B cell (primary cell): ENCODE measurements at places on chromosomes 1 and 21. TPM values are rescaled to one million over a fixed set of nuclear protein-coding genes. Genes with fewer than 3 reads are reported as not detected.
A peak's percentile ranks its signal among the peaks of the same experiment; 100 is the strongest.

PLPPR4 gene
- not detected in 2 replicates for total RNA-seq

SAMSN1 gene
- 53.1 and 57.6 TPM in 2 replicates for total RNA-seq

RGS1 gene
- 154 and 164 TPM in 2 replicates for total RNA-seq

GRCh38 chr21:26920055-26920454, 46.8 kb downstream of the ADAMTS5 start:
- no peak overlapping the region for H3K4me3 ChIP-seq
- no peaks in the 10 kb centered on the region for H3K27me3 ChIP-seq
- H3K36me3 ChIP-seq = no peaks in the 10 kb centered on the region
- DNase-seq = no peak
- no peak overlapping the region for H3K27ac ChIP-seq
- no peaks in the 10 kb centered on the region for H3K4me1 ChIP-seq

GRCh38 chr1:27253596-27253995, 19.2 kb downstream of the WDTC1 start:
- H3K4me3 ChIP-seq = peak overlapping the region; percentile 9
- H3K36me3 ChIP-seq = no peaks in the 10 kb centered on the region
- H3K27me3 ChIP-seq = no peaks in the 10 kb centered on the region
- peak overlapping the region; percentile 84 for H3K27ac ChIP-seq
- H3K4me1 ChIP-seq = peaks cover 69% of the 10 kb centered on the region

DNA sequence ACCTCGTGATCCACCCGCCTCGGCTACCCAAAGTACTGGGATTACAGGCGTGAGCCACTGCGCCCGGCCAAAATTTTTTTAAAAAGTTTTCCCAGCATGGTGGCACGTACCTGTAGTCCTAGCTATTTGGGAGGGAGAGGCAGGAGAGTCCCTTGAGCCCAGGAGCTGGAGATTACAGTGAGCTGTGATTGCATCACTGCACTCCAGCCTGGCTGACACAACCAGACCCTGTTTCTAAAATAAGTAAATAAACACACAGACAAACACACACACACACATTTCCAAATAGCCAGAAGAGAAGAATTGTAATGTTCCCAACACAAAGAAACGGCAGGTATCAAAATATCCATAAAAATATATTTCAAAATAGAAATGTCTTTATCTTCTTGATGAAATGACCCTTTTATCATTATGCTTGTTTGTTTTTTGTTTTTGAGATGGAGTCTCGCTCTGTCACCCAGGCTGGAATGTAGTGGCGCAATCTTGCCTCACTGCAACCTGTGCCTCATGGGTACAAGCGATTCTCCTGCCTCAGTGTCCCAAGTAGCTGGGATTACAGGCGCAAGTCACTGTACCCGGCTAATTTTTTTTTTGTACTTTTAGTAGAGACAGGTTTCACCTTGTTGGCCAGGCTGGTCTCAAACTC, 9.3 kb downstream of the HES2 start:
- peaks cover 16% of the 10 kb centered on the region for H3K27me3 ChIP-seq
- H3K36me3 ChIP-seq = no peaks in the 10 kb centered on the region
- peaks cover 4% of the 10 kb centered on the region for H3K4me1 ChIP-seq
- no peak overlapping the region for H3K4me3 ChIP-seq
- H3K27ac ChIP-seq = no peak overlapping the region
- DNase-seq = no peak

- H3K27me3 ChIP-seq = no peaks in the 10 kb centered on the region
- H3K36me3 ChIP-seq = no peaks in the 10 kb centered on the region
- no peak for DNase-seq
- no peak overlapping the region for H3K27ac ChIP-seq
Observed at GRCh38 chr1:241963722-241964121, 6.2 kb downstream of the BECN2 start.

DNA sequence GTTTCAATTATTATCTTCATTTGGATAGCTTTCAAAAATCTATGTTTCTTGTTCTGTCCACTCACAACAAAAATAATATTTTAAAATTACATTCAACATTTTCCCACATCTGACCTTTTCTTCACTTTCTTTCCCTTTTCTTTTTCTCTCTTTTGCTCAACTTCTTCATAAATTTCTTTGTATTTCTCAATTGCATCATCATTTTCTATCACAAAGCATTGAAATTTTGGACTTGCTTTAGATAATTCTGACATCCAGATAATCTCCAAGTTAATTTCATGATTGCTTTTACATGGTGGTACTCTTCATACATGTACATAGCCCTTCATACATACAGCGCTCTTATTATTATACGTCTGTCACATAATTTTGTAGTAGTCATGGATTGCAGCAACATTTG, 30.2 kb downstream of the NUF2 start:
- H3K4me3 ChIP-seq = no peak overlapping the region
- no peak overlapping the region for H3K27ac ChIP-seq
- DNase-seq = no peak
- no peaks in the 10 kb centered on the region for H3K36me3 ChIP-seq
- H3K27me3 ChIP-seq = no peaks in the 10 kb centered on the region
- H3K4me1 ChIP-seq = no peaks in the 10 kb centered on the region

GRCh38 chr21:26835027-26835713, 10.0 kb downstream of the ADAMTS1 start:
- no peak for DNase-seq
- no peaks in the 10 kb centered on the region for H3K27me3 ChIP-seq
- H3K4me3 ChIP-seq = no peak overlapping the region
- no peaks in the 10 kb centered on the region for H3K36me3 ChIP-seq
- H3K4me1 ChIP-seq = no peaks in the 10 kb centered on the region

DNA sequence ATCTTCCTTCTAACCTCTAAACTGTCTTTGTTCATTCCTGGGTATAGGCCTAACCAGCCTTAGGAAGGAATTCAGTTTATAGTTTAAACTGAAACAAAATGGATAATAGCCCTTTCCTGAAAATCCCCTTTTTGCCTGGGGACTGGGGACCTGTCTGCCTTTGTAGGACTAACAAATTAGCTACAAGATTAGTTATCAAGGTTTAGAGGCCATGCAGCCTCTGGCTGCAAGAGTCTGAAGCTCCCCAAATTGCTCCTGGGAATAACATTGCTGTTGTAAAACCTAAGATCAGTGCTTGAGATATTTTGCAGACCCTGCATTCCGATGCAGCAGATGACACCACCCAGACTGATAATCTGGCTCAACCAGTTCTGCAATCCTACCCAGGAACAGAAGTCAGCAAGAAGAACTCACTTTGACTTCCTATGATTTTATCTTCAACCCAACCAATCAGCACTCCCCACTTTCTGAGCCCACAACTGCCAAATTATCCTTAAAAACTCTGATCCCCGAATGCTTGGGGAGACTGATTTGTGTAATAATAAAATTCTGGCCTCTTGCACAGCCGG, 96.6 kb upstream of the ETV3 start:
- H3K27me3 ChIP-seq = peaks cover 6% of the 10 kb centered on the region
- DNase-seq = no peak
- H3K4me3 ChIP-seq = no peak overlapping the region
- H3K36me3 ChIP-seq = no peaks in the 10 kb centered on the region
- no peaks in the 10 kb centered on the region for H3K4me1 ChIP-seq
- no peak overlapping the region for H3K27ac ChIP-seq
